ENCODE measurements at places on chromosomes 6 and 20.
A peak's percentile ranks its signal among the peaks of the same experiment; 100 is the strongest.

DNA sequence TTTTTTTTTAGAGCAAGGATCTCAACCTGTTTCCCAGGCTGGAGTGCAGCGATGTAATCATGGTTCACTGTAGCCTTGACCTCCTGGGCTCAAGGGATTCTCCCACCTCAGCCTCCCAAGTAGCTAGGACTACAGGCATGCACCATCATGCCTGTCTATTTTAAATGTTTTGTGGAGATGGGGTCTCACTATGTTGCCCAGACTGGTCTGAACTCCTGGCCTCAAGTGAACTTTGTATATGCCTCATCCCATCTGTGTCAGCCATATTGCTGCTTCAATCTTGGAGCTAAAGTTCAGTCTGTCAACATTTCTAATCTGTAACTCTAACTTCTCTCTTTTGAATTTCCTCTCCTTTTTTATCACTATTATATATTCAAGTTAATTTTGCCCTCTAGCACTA, 54.3 kb downstream of the CD164 start:
- DNase-seq = no peak

DNA sequence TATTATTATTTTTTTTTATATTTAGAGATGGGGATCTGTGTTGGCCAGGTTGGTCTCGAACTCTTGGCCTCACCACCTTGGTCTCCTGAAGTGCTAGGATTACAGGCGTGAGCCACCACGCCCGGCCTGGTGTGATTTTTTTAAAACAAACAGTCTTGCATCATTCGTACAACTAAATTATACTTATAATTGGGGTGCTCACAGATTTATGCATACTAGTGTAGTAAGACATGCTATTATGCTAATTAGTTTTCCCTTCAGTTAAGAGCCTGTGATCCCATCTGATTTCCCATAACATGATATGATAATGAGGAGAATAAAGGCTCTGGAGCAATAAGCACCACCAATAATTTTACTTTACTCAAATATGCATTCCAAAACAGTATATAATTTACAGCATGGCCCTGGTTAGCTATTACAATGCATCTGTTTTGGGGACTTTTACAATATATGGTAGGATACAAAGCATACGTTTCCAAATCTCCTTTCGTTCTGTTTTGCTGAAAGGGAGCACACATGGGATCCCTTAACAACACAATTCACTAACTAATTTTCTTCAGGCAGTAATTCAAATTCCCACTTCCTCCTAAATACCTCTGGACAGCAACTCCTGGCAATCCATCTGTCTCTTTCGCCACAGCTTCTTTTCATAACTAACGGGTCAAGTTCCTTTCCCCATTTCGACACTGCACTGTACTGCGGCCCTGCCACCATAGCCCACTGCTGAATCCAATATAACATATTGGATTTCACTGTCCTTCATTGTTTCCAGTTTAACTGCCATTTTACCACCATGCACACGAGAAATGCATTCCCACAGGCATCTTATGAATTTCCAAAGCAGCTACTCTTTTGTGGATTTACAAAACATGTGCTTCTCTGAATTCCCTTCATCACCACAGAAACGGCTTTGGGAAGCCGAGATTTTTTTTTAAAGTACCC, 1.7 kb downstream of the NUDT3 start:
- no peak for DNase-seq

- no peak for DNase-seq
Measured at GRCh38 chr20:10739566-10739965, 65.8 kb upstream of the JAG1 start.

DNA sequence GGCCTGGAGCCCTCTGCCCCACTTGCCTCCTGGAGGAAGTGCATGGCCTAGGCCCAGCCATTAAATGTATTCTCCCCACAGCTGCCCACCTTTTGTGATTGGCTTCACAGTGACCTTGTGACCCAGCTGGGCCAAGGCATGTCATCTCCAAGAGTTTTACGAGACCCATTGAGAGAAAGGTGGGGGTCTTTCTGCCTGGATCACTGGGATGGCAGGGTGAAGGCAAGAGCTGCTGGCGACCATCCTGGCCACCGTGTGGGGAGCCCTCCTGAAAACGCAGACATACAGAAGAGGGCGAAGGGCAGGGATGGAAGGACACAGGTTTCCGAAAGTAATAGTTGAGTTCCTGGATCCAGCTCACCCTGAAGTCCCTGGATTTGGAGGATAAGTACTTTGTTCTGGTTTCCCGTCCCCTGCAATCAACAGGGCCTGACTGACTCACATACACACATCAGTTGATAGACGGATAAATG, 12.3 kb upstream of the SPO11 start:
- no peak for DNase-seq

GRCh38 chr20:33554914-33555420, 65.1 kb downstream of the CBFA2T2 start:
- DNase-seq = peak; percentile 93

DNA sequence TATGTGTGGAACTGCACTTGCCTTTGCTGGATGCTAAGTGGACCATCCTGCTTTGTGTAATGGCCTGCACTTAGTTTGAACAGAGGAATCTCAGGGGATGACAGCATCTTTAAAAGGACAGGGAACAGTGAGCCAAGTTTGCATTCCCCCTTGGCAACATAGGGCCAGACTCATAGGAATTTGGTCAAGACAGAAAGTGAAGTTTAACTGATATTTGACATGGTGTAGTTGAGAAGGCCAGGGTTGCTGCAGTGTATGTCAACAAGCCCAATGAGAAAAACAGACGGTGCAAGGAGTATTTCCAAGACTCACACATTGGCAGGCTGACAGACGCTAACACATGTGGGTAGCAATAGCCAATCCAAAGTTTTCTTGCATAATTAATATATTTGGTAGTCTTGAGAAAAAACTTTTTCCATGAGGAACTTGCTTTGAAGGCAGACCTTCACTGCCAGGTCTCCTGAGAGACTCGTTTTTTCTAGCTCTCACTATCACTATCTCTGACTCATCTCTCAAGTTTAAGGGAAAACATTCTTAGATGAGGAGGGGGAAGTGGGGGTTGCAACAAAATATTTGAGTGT, 213.8 kb downstream of the IBTK start:
- no peak for DNase-seq

- DNase-seq = no peak
Measured at GRCh38 chr6:25699649-25700048, 47.6 kb downstream of the SCGN start.

DNA sequence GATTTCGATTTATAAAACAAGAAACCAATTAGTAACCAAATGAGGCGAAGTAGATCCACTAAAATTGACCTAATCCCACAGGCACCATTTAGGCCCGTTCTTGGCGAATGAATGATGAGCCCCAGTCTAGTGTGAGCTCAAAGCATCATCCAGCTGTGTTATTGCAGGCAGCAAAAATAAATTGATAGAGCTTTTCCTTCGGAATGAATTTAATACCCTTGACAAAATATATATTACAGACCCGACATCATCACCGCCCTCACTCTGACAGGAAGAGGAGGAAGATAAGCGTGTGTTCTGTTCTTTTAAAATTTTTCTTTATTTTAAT, 7.8 kb downstream of the SIM1 start:
- DNase-seq = no peak

- no peak for DNase-seq
Measured at GRCh38 chr6:105051941-105052471, 95.1 kb downstream of the LIN28B start.

DNA sequence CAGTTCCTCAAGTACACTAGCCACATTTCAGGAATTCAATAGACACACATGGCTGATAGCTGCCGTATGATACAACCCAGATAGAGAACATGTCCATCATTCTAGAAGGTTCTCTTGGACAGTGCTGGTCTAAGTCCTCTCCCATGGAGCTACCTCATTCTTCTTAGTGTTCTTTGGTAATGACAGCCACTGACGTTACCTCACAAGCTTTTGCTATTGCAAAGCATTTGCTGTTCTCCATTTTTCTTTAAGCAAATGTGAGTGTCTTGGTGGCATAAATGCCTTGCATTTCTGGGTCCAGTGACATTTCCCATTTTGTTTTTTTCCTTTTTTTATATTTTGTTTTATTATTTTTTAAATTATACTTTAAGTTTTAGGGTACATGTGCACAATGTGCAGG, 8.3 kb upstream of the CEBPB start:
- no peak for DNase-seq

DNA sequence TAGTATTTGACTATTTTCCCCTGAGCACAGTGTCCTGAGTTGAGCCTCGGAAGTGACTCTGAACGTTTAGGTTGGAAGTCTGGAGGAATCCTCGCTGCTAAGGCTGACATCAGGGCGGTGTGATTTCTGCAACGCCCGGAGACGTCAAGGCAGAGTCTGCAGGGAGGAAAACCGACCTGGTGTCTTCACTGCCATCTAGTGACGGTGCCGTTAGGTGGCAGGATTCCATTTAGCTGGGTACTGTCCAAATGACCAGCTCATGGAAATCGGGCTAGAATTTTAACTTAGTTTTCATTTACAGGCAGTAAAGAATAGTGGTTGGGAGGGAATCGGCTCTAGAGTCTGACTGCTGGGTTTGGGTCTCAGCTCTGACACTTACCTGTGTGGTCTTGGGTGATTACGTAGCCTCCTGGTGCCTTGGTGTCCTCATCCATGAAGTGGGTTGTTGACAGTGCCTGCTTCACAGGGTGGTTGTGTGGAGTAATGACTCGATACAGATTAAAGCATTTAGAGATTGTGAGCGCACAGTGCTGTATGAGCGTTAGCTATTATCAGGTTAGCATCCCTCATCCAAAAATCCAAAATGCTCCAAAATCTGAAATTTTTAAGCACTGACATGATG, 35.0 kb downstream of the FOXF2 start:
- DNase-seq = no peak

Data from T-helper 1 cell (primary cell).